ENCODE measurements at places on chromosomes 5 and 9.

DNA sequence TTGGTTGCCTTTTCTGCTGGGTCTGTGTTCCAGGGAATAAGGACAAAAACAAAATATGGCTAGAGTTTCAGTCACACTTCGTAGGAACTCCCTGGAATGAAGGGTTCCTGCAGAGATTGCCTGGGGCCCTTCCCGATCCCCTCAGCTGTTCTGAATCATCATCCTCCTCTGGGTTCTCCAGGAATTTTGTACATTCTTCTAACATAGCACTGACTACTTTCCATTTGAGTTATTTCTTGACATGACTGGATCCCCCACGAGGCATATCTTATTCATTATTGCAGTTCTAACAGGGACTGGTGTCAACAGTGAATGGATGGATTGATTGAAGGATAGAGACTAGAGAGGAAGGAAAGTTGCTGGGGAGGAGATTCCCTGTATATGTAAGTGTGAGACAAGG lies 49.2 kb upstream of the TNC start:
- DNase-seq, result no peak

DNA sequence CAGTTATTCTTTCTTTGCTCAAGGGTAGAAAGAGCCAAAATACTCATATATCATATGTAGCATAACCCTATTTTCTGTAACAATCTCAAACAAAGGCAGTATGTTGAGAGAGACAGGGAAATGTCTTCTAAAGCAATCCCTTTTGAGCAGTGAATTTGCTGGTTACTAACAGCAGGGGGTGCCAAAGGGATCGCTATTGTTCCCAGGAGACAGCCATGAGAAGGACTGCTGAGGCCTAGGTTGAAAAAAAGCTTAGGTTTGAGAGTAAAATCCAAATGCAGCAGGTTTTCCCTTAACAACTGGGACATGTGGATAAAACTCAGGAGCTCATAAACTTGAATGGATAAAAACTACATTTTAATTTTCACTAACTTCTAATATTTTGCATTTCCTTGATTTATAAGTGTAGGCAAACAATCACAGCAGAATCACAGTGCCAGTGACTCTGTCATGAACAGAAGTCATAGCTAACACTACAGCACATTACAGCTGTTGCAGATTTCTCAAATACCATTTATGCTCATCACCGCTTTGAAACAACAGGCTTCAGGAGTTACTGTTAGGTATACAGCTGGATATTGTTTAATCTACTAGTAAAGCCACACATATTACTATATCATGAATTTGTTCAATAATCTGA lies 148.4 kb downstream of the MAPKAP1 start:
- peak; percentile 16 for DNase-seq

DNA sequence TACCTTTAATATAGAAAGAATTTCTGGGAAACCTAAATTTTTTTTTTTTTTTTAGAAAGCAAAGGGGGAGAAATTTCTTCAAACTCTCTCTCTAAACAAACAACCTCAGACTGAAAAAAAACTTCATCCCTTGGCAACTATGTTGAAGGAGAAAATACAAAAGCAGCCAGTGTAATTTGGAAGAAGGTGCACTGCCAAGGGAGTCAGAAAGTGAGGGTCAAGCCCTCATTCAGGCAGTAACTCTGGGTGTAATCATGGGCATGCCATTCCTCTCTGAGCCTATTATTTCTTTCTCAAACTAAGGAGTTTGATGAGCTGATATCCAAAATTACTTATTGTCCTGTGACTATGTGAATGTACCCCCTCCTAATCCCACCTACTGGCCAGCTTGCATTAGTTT lies 203.1 kb downstream of the BRINP1 start:
- no peak for DNase-seq

GRCh38 chr9:100584951-100585350 lies 7.1 kb downstream of the CAVIN4 start:
- no peak for DNase-seq

- DNase-seq, result no peak
Observed at GRCh38 chr5:142304013-142304701, 20.7 kb downstream of the SPRY4 start.

DNA sequence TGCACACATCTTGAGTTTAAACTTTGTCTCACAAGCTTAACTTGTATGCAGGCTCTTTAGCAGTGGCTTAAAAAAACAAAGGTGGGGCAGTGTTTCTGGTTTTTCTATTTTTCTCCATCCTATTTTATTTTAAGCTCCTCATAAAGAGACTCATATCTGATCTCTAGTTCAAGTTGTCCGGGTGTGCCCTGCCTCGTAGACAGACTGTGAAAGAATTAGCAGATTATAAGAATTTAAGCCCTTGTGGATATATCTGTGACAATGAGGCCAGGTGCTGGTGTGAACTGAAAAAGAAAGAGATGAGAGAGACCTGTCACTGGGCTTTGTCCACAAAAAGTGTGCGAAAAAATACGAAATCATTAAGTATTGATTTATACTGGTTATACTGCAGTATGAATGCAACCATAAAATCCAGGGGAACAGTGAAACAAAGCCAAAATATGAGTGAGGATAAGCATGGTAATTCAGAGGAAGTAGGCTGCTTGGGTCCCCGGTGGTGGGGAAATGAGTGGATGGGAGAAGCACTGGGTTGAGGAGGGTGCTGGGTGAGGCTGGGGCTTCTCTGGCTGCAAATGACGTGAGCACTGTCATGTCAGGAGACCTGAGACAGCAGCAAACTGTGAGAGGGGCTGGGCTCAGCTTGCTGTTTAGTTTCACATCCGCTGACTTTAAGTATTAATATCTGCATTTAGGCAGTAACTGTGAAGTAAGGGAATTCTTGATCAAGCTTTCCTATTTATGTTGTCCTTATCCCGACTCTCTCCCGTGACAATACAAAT lies 179.7 kb upstream of the ANKRD55 start:
- DNase-seq, result no peak

GRCh38 chr5:145324101-145324500 lies 511.0 kb downstream of the PRELID2 start:
- DNase-seq, result no peak

GRCh38 chr5:141950207-141951005 lies 7.6 kb downstream of the PCDH12 start:
- DNase-seq, result no peak

GRCh38 chr9:120628207-120628924 lies 48.4 kb upstream of the CDK5RAP2 start:
- no peak for DNase-seq

DNA sequence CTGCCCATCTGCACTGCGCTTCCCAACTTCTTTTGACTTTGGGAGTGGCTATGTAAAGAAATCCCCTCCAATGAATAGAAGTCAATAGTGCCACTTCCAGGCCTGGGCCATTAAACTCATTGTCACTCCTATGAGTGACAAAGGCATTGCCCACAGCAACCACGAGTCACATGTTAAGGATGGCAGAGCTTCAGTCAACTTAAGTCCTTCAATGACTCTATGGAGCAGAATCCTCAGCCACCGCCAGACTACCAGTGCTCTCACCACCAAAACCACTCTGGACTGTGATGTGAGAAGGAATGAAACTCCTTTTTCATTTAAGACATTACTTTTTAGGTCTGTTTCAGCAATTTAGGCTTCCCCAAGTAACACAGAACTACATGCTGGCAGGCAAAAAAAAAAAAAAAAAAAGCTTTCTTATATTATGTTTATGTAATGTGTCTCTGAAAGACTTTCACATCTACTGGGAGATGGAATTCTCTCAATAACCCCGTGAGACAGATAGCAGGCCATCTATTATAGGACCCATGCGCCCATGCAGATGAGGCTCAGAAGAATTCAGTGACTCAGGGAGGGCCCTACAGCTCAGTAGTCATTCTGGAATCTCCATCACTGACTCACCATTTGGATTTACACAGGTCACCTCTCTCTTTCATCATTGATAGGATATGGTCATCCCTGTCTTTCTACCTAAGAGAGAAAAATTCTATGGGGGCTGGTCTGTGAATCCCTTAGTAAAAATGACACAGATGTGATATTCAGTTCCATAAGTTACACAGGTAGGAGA lies 180.5 kb downstream of the CEMIP2 start:
- DNase-seq, result no peak

GRCh38 chr5:119321569-119322311 lies 34.1 kb upstream of the TNFAIP8 start:
- no peak for DNase-seq

GRCh38 chr9:69174616-69175463 lies 763 bp downstream of the TJP2 start:
- DNase-seq, result peak; percentile 60

DNA sequence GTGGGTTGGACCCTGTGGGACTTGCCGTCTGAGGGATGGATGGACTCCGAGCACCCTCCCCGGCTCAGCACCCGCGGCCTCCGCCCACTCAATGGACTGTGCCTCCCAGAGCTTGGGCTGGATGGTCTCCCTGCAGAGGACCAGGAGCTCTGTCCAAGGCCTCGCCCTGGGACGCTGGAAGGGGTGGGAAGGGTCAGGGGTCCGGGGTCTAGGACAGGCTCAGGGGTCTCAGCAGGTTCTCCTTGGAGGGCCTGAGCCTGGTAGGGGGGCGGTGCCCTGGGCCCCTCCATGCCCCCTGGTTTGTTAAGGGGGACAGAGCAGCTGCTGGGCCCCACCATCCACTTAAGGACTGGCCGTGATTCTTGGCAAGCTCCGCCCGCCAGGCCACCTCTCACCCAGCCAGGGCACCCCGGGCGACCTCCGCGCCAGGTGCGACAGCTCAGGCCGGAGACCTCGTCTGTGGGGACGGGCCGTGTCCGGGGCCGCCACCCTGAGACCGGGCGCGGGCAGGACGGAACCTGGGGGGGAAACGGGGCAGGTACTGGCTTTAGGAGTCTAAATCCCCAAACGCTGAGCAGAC lies 29.2 kb downstream of the EXOC3 start:
- no peak for DNase-seq

DNA sequence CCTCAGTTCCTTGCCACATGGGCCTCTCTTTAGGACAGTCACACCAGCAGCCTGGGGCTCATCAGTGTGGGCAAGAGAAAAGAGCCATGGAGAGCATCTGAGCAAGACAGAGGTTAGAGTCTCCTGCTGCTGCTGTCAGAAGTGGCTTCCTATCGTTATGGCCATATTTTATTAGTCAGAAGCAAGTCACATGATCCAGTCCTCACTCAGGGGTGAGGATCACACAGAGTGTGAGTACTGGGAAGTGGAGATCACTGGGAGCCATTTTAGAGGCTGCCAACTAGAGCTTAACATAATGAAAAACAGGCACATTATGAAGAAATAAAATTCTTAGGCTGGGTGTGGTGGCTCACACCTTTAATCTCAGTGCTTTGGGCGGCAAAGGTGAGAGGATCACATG lies 62.0 kb downstream of the DIRAS2 start:
- no peak for DNase-seq

DNA sequence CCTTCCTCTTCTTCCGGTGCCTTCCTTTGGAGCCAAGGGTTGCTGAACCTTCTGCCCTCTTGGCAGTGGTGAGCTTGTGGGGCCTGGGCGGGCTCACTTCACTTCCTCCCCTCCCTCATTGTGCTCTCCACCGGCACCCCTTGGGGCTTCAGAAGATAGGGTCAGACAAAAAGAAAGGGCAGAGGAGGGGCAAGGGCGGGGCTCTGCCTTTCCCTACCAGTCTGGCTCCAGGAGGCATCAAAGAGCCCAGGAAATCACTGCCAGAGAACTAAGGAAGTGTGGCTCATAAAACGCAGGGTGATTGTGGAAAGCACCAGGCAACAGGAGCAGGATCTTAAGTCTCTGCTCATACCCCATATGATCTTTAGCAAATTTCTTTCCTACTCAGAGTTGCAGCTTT lies 34.8 kb downstream of the ACOT12 start:
- DNase-seq, result no peak

DNA sequence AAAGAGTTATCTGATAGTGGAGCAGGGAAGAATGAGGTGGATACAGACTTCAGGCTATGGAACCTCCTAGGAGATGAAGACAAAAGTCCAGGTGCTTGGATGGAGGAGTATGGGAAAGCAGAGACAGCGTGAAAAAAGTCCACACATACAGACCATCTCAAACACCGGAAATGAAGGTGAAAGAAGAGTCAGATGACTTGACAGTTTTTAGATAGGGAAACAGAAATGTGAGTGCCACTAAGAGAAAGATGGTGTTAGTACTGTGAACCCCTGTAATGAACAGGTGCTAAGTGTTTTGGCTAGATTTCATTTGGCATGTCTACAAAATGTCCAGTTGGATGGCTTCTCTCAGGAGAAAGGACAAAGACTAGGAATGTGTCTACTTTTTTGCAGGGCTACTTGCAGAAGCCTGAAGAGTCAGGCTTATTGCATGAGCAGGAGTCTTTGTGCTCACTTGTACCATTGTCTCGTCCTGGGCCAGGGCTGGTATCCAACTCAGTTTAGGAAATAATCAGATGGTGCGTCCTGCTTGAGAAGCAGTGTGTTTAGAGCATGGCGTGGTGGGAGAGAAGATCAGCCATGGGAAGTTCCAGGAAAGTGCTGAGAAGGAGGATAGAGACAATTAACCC lies 90.6 kb upstream of the STARD4 start:
- DNase-seq, result no peak

DNA sequence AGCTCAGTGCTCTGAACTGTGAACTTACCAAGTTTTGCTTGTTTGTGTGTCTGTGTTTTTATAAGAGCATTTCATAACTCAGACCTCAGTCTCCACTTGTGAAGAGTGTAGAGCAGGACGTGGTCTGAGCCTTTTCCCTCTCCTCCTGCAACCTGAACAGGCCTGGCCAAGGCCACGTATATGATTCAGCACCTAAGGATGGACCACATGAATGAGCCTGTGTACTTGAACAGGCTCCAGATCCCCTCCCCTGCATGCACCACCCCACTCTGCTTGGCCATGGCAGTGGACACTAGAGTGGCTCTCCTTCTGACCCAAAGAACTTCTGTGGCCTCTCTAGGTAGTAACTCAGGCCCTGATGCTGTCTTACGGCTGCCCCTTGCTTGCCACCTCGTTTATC lies 125.9 kb upstream of the FSTL4 start:
- DNase-seq, result no peak

DNA sequence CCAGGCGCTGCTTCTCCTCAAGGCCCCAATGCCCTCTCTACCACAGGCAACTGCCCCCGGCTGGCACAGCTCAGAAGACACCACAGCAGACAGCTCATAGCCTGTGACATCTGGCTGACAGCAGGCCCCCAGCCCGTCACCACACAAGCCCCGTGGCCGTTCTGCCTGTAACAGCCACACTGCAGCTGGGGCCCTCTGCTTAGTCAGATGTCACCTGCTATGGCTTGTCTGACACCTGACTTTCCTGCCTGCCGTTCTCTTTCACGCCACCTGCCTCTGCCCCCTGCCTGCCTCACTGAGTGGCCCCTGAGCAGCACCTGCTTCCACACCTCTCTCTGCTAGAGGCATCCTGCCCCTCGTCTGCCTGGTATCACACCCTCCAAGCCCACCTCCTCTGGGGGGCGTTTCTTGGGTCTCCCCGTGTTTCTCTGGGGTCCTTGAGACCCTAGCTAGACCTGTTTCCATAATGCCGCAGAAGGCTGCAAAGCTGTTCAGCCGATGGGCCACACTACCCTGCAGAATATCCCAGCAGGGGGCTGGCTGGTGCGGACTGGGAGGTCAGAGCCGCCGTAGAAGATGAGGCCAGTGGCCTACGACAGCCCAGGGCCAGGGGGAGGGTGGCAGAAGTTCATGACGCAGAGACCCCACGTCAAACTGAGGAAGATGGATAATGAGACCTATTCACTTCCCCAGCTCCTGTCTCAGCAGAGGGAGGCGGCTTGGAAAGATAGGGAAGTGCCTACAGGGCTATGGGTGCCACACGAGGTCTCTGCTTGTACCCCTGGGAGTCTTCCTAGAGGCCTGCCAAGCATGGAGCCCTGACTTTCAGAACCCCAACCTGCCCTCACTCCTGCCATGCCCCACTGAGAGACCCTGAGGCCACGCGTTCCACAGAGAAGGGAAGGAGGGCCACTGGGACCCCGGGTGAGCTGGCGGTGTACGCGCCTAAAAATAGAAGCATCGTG lies 95.1 kb downstream of the ZNF354C start:
- no peak for DNase-seq
